Osteocyte (in vitro differentiated cells): ENCODE measurements at places on chromosomes 16 and 17. TPM values are rescaled to one million over a fixed set of nuclear protein-coding genes. Genes with fewer than 3 reads are reported as not detected.

DNA sequence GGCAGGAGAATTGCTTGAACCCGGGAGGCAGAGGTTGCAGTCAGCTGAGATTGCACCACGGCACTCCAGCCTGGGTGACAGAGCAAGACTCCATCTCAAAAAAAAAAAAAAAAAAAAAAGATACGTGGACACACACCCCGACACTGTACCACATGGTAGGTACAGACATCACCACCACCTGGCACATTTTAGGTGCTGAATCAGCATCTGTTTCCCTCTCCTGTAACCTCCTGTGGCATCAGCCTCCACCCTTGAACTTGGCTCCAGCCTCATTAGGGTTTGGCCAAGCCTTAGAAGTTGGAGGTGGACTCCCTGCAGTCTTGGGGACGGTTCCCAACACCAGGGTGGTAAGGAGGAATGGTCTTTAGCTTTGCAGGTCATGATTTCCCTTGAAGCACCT lies 46.0 kb downstream of the XYLT1 start:
- no peak for DNase-seq

DNA sequence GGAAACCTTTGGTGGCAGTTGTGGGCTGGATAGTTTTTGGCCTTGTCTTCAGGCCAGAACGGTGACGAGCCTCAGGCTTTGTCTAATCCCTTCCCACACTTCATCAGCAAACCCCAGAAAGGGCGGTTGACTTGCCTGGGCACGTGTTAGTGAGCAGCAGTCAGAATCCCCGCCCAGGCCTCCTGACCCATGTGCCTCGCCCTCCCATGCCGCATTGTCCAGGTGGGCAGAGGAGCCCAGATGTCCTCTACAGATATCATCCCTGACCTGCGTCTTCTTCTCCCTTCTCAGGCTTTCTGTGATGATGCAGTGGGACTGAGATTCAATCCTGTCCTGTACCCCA lies 82.5 kb downstream of the OR1D5 start:
- DNase-seq, result no peak

Gene SCN4A
- not detected in 2 replicates for total RNA-seq

Gene RDM1
- total RNA-seq, result 0.35 TPM in 1 of 2 replicates, not detected in the other

DNA sequence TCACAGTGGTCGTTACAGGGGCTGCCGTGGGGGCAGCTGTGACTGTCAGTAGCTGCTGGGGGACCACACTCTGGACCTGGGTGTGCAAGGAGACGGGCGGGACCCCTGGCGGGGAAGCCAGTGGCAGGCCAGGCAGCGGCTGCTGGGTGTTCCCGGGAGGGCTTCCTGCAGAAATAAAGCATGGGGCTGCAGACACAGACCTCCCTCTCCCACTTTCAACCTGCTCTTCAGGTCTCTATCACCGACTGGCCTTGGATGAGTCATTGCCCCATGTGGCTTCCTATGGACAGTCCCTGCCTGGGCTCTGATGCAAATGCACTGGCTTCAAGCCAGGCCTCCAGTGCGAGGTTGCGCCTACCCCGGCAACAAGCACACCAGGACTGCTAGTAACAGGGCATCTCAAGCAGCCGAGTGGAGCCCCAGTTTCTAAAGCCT lies 17.2 kb downstream of the SREBF1 start:
- DNase-seq, result no peak

- peak; percentile 75 for DNase-seq
These were observed 184.6 kb upstream of the HSBP1 start for GRCh38 chr16:83623091-83623730.

DNA sequence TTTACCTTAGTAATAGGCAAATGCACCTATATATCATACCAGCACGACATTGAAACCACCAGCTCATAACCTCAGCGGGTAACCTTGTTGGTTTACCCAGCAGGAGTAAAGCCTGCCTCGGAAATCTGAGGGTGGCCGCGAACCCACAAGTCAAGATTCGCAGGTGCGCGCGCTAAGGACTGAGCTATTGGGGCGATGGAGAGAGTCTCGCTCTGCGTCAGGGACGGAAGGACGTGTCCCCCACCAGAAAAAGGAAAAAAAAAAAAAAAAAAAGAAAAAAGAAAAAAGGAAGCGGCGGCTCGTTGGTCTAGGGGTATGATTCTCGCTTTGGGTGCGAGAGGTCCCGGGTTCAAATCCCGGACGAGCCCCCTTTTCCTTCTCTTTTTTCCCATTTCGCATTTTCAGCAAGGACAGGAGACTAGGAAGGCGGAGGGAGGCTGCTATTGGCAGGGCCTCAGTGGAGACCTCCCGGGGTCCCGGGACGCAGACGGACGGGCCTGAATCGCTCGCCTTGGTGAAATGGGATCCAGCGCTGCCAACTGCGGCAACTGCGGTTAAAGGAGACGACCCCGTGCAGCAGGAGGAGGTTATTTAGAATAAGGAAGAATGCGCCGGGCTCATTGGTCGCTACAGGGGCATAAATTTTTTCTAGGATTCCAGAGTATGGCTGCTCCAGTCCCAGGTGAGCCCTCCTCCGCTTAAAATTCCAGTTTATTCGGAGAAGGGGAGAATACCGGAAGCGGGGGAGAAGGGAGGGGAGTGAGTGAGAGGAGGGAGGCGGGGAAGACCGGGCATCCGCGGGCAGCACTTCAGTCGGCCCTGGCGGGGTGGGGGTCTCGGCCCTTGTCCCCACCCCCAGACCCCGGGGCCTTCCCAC lies at the start of gene OR1F1:
Gene OR1F1, plus strand, starts transcription at position 407 of the 877 bp plus-strand sequence.
- DNase-seq, result no peak

GRCh38 chr17:57016764-57017116 lies 38.8 kb downstream of the SCPEP1 start:
- no peak for DNase-seq

GRCh38 chr16:64880994-64881393 lies 240.9 kb downstream of the CDH11 start:
- DNase-seq, result no peak

Gene HS3ST4
- total RNA-seq, result not detected in 2 replicates

- DNase-seq, result no peak
These were observed at the start of gene ASB16 for GRCh38 chr17:44170499-44171201. Gene ASB16 (plus strand): TSS chr17:44170704. CDS start chr17:44170790, 86 bp downstream.

DNA sequence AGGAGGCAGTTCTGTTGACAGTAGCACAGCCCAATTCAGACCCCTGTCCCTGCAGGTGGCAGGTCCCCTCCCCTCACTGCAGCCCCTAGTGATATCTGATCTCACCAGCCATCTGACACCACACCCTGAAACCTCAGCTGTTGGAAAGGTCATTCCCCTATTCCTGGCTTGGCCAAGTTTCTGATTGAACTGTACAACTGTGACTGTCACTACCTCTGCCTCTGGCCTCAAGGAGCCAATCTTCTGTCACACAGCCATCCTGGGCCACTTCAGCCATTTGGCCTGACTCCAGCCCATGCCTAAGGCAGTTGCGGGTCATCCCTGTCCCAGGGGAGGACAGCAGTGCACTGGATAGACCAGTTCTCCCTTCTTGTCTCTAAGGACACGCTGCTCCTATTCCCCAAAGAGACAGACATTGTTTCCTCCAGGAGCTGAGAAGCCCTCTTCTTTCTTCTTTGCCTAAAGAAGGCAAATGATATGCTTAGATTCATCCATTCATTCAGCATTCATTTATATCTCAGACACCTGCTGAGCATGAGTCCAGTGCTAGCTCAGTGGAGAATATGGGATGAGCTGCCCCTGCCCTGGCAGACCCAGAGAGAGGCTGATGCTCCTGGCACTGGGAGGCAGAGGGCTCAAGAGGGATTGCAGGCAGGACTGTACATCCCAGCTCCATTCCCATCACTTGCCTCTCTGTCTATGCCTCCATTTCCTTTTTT lies 4.6 kb upstream of the ALDOA start:
- DNase-seq, result no peak

GRCh38 chr17:13594310-13594709 lies 7.4 kb downstream of the HS3ST3A1 start:
- DNase-seq, result no peak

Gene NUP93
- total RNA-seq, result 81.7 and 85.1 TPM in 2 replicates

DNA sequence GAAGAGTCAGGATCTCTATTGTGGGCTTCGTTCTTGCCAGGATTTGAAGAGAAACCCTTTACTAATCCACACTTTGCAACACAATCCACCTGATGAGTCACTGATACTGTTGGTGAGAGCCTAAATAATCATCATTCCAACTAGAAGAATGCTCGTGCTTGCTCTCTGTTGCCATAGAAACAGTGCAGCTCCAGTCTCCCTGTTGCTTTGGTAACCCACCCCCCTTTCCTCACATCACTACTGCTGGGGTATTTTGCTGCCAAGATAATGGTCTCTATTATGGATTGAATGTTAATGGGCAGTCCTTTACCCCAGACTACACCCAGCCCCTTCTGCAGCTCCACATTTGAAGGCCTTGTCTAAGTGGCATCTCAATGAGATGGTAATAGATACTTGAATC lies 190.4 kb downstream of the ABCC12 start:
- no peak for DNase-seq

DNA sequence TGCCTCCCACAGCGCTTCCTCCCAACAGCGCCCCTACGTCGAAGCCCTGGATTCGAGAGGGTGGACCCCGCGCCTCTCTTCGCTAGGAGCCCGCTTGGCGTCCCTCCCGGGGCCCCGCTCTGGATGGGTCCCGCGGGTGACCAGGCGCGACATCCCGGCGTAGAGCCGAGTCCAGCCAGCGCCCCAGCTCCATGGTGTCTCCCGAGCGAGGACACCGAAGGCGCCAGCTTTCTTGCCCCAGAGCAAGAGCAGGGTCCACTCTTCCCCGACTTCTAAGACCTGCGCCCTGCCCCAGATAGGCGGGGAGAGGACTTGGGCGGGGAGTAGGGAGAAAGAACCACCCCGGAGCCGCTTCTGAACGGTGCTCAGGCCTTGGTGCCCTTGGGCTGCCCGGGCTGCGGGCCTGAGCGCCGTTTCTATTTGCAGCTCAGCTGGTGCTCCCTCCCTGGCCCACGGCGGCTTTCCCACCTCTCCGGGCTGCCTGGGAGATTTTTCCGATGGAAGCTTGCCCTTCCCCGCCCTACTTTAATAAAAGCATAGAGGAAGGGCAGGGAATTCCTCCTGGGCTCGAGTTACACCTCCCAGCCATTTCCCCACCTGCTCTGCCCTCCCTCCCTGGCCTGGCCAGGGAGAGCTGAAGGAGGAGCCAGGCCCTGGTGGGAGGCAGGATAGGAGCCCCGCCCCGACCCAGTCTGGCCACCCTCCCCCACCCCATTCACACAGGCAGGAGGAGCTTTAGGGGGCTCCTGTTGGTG lies 1.8 kb downstream of the MMP15 start:
- no peak for DNase-seq

DNA sequence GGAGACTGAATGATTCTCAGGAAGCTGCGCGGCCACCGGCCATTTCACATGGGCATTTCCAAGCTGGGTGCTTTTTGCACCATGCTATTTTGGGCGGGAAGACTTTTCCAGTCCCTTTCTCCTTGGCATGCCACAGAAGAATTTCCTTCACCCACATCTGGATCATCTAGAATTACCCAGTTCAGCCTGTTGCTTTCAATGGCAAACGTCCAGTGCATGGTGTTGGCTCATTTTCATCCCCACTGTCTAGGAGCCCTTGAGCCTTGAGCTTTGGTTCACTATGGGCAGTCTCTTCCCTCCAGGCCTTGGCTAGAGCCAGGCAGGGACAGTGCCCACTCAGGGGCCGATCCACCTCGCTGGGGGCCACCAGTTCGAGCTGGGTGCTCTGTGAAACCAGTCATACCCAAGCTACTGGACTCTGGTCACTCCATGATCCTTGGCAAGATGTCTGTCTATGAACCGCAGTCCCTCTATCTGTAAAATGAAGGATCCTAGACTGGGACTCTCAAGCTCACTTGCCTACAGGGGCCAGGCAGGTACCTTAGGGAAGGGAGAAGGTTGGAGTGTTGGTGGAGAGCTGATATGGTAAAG lies 71.1 kb downstream of the CYLD start:
- peak; percentile 80 for DNase-seq

Gene COL1A1
- 25,918 and 28,023 TPM in 2 replicates for total RNA-seq

GRCh38 chr17:27378482-27379175 lies 77.6 kb upstream of the KSR1 start:
- DNase-seq, result no peak

Gene AATK
- total RNA-seq, result 0.37 TPM in 1 of 2 replicates, not detected in the other

DNA sequence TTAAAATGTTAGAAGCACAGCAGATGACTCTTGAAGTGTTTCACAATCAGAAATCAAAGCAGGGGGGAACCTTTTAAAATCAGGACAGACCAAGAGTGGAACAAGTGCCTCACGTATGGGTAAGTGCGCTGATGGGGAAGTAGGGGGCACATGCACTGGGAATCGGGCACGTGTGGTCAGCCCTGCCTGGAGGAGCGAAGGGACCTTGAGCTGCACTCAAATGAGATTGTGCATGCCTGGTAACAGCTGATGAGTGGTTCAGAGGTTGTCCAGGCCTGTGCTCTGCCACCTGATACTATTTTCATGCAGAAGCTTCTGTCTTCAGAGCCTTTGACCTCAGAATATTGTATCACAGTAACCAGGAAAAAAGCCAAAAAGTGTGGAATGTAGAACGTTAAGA lies 13.7 kb upstream of the XYLT2 start:
- DNase-seq, result no peak

Gene MYH13
- total RNA-seq, result not detected in 2 replicates

Gene METRNL
- total RNA-seq, result 214 and 217 TPM in 2 replicates

DNA sequence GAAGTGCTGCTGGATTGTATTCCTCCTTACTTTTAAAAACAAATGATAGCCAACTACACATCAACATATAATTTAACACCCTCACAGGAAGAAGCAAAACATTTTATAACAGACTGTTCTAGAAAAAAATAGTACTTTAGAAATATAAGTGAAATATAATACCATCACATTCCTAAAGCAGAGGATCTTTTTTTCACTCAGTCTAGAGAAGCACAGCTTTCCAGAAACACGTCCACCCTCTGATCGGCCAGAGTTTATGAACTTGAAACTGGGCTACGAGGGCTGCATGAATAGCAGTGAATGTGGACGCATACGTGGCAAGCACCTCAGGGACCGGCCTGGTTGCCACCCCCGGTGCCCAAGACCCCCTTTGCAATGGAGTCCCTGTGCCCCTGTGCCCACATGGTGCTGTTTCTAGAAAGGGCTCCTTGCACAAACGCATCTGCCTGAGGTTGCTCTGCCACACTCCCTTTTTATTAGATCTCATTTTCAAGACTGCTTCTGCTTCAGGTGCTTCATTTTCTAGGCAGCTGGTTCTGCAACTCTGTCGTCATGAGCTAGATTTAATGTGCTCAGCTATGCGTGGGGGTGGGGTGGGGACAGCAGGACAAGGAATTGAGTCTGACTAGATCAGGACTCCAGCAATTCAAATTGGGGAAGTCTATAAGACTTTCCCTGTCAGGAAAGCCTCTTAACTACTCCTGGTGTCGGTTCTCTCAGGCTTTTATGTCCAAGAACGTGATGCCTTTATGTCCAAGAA lies 29.1 kb upstream of the ERN1 start:
- DNase-seq, result no peak
